Femur (tissue), 1 donor: ENCODE measurements at places on chromosomes 4 and X.

DNA sequence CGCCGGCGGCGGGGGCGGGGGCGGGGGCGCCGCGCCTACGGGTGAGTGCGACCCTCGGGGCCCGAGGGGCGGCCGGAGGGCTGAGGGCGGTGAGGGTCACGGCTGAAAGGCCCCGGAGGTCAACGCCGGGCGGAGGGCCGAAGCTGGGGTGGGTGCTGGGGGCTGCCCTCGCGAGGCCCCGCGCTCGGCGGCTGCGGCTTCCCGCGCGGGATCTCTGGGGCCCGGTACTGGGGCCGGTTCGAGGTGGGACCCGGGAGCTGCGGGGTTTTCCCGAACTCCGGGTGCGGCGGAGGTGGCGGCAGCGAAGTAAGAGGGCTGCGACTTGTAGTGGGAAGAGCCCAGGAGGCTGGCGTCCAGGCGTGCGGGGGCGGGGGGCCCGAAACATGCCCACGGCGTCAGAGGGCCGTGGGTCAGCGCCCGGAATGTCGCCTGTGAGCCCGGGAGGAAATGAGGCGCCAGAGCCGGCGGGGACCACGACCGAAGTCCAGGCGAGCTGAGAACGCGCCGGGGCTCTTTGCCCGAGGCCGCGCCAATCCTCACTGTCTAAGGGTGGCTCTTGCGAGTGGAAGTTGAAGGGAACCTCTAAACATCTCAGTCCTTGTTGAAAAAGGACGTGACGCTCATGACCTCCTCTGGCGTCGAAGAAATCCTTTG is 407 bp downstream of the IL13RA1 start:
- DNase-seq: peak; percentile 47

DNA sequence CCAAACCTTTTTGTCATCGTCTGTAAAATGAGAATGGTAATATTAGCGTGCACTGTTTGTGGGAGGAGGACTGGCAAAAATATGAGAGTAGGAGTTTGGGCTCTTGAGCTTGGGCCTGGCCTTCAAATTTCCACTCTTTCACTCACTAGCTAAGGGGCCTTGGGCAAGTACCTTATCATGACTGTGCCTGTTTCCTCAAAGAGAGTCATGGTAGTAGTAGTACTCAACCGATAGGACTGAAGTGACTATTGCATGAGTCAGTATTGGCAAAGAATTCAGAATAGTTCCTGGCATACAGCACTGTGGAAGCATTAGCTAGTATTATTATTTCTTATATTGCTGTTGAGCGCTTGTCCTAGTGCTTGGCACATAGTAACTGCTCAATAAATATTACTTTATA is 16.0 kb upstream of the RBM3 start:
- DNase-seq: no peak

DNA sequence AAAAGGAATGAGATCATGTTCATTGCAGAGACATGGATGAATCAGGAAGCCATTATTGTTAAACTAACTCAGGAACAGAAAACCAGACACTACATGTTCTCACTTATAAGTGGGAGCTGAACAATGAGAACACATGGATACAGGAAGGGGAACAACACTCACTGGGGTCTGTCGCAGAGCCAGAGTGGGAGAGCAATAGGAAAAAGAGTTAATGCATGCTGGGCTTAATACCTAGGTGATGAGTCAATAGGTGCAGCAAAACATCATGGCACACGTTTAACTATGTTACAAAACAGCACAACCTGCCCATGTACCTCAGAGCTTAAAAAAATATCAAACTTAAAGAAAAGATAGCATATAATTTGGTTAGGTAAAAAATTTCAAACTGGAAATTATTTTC is 281.4 kb downstream of the PABPC4L start:
- DNase-seq: no peak

GRCh38 chr4:92809381-92809780 is 505.6 kb downstream of the GRID2 start:
- DNase-seq: no peak

- no peak for DNase-seq
Measured at GRCh38 chrX:149497626-149498025, 7.5 kb downstream of the IDS start.

GRCh38 chr4:76716658-76717057 is 181.3 kb downstream of the SOWAHB start:
- DNase-seq: no peak

DNA sequence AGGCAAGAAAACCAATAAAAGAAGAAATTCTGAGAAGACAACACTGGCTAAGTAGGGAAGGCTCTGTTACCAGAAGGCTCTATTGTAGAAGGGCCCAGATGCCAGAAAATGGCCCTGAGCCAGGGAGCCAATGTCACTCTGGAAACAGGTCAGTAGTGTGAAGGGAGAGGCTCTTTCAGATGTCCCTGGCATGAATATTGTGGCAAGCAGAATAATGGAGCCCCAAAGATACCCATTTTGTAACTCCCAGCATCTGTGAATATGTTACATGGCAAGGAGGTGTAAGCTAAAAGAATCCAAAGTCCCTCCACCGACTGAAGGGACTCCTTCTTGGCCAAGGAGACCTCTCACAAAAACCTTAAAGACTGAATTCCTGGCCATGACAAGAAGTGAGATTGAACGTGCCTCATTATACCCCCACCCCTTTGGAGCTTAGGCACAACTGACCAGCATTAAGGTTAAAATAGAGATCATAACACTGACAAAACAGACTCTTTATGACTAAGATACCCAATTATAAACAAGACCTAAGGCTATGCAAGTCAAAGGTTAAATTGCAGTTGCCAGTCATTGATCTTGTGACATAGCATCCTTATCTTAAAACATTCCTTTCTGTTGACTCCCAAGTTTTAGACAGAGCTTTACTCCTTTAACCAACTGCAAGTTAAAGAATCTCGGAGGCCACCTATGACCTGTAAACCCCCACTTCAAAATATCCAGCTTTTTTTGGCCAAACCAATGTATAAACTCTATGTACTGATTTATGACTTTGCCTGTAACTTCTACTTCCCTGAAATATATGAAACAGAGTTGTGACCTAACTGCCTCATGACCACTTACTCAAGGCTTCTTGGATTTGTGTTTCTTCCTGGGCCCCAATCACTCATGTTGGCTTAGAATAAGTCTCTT is 42.2 kb upstream of the SMIM10 start:
- DNase-seq: no peak

DNA sequence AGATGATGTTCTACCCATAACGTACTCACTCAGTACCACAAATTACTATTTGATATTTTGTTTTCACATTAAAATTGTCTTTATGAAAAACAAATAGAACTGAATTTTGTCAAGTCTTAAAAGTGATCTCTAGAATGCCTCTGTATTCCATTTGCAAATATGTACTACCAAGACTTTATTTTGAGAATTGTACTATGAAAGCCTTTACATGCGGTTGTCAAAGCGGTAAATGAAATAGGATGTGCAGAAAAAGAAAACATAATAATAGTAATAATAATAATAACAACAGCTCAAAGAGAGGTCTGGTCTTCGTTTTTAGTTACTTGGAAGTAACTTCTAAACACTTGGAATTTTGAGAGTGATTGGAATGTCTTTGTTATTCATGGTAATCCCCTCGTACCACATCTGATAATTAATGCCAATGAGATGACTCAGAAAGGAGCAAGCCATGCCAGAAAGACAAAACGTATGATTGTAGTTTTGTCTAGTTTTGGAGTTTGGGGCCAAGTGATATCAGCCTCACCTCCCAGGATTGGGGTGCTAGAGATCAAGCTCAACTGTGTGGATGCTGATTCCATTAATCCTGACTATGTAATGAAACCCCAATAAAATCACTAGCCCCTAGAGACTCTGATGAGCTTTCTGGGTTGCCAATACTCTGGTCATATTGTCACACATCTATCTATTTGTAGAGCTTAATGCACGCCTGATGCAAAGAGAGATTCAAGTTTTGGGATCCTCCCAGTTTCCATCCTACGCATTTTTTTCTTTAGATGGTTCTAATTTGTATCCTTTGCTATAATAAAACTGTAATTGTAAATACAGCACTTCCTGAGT is 20.2 kb upstream of the CTSO start:
- DNase-seq: no peak

GRCh38 chrX:101377547-101377946 is 8.4 kb downstream of the BTK start:
- no peak for DNase-seq

DNA sequence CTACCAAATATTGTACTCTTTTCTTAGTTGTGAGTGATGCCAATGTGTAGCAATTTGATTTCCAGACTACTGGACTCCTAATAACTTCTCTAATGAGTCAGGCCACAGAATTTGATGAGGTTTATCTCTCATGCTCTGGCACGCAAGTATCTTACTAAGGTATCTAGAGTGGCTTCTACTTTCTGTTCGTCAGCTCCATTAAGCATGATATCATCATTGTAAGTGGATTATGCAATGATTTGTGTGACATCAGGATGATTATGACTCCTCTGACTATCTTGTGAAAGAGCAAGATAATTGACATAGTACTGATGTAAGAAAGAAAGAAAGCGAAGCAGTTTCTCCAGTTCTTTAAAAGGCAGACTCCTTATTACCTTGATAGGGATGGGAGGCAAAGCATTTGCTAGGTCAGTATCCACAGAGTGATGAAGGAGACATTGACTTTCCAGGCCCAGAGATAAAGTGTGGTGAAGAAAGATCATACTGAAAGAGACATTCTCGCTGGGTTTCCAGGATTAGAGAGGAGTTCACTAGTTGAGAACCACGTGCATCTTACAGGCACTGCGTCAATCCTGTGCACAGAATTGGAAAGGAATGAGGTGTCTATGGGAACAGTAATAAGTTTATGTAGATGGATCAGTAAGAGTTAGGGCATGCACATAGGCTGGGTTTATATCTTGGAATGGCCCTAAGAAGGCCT is 161.9 kb upstream of the STK26 start:
- DNase-seq: no peak

- no peak for DNase-seq
Measured at GRCh38 chr4:121642876-121643585, 53.7 kb downstream of the ANXA5 start.

GRCh38 chr4:139511320-139511719 is 44.7 kb downstream of the SETD7 start:
- no peak for DNase-seq

- no peak for DNase-seq
Measured at GRCh38 chr4:99711657-99712056, 54.0 kb upstream of the C4orf54 start.

DNA sequence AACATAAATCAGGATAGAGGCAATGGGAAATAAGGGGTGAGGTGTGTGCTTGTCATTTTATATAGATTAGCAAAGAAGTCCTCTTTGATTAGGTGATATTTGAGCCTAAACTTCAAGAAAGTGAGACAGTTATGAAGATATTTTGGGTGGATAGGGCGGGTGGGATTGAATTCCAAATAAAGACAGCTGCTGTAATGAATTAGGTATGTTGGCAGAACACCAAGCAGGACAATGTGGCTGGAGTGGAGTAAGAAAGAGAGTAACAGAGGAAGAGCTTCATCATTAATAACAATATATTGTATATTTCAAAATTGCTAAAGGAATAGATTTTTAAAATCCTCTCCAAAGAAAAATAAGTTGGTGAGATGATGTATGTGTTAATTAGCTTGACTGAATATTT is 91.0 kb upstream of the CENPE start:
- DNase-seq: no peak

DNA sequence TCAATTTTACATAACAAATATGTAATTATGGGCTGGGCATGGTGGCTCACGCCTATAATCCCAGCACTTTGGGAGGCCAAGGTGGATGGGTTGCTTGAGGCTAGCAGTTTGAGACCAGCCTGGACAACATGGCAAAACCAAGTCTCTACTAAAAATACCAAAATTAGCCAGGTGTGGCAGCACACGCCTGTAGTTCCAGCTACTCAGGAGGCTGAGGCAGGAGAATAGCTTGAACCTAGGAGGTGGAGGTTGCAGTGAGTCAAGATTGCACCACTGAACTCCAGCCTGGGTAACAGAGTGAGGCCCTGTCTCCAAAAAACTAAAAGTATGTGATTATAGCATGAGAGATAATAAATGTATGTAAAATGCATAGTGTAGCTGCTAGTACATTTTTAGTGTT is 229.0 kb downstream of the PPARGC1A start:
- no peak for DNase-seq

- no peak for DNase-seq
Measured at GRCh38 chrX:150229030-150229429, 134.1 kb upstream of the MAMLD1 start.

GRCh38 chrX:10725071-10725470 is 104.7 kb upstream of the MID1 start:
- DNase-seq: no peak

DNA sequence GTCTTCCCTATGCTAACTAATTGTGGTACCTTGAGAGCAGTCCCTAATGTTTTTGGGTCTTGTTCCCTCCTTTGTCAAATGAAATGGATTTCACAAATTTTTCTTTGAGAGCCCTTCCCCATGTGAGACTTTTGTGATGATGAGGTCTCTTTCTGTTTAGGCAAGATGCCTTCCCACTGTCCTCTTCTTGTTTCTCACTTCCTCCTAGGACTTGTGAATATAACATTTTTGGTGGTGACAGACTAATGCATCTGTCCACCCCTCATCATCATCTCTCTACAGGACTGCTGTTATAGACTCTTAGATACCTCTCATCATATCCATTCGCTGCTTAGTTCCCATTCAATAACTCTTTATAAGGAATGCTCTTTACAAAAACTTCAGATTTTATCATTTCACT is 8.7 kb upstream of the ANK2 start:
- no peak for DNase-seq

- DNase-seq: no peak
Measured at GRCh38 chr4:143273160-143273917, 63.3 kb upstream of the GAB1 start.

DNA sequence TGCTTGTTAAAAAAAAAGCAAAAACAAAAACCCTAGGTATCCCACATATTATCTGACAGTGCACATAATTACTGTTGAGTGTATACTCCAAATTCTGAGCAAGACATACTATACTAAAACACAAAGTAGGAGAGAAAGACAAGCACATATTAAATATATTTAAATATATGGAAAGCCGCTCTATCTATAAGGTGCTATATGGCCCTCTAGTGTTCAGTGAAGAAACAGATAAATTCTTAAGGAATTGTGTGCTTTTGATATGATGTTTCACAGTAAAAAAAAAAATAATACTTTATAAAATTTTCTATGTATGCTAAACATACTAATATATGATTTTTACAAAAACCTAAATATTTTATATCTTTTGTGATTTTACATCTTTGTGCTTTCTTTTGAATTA is 137.8 kb downstream of the FBXW7 start:
- no peak for DNase-seq
